Fibroblast of mammary gland (primary cell): ENCODE measurements at places on chromosomes 1 and 21.

GRCh38 chr1:24263211-24263610 lies 55.9 kb upstream of the GRHL3 start:
- DNase-seq = no peak

- DNase-seq = peak; percentile 14
Observed at GRCh38 chr1:110927484-110928075, 36.1 kb downstream of the LRIF1 start.

DNA sequence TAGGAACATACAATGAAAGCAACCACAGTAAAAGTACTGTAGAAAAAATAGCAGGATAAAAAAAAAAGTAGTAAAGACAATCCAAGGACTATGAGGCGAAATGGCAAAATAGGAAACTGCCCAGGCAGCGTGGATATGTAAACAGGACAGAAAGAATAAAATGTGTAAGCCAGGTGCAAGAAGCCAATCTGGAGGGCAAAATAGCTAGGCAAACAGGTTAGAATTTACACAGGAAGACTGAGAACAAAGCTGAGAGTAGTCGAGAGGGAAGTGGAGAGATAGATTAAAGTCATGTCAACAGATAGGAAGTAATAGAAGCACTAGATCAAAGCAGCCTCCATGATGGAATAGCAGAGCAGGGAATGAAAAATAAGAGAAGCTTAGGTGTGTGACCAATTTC lies 124.2 kb upstream of the B3GALT2 start:
- no peak for DNase-seq

GRCh38 chr1:191498318-191498717 lies 659.9 kb upstream of the RGS18 start:
- DNase-seq = peak; percentile 14

DNA sequence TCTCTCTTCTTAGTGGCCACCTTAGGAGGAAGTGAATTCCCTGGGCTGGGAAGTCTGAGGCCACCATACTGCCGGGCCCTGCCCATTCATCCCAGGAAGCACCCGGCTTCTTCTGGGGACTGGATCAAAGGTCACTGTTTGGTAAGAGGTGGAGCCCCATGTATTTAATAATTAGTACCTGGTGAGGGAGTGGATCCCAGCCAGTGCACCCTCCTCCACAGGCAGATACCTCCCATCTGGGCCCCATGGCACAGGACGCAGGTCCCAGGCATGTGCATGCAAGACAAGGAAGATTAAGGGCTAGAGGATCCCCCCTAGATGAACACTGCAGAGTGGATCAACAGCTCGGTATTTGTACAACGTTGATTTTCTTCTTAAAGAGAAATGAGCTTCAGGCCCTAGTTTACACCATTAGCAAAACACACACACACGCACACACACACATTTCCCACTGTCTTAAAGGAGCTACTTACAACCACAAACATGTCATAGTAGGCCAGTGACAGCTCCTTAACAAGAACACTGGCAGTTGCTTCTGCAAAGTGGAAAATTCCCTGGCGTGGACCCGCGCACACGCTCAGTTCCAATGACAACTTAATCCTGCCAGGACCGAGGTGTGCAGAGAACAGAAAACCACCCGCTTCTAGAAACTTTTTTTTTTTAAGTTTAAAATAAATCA lies 90.7 kb downstream of the MRPL37 start:
- peak; percentile 39 for DNase-seq

GRCh38 chr1:56963667-56964066 lies 2.1 kb downstream of the C8B start:
- DNase-seq = peak; percentile 40

- DNase-seq = no peak
Observed at GRCh38 chr1:25123551-25123950, 108.8 kb downstream of the SYF2 start.

DNA sequence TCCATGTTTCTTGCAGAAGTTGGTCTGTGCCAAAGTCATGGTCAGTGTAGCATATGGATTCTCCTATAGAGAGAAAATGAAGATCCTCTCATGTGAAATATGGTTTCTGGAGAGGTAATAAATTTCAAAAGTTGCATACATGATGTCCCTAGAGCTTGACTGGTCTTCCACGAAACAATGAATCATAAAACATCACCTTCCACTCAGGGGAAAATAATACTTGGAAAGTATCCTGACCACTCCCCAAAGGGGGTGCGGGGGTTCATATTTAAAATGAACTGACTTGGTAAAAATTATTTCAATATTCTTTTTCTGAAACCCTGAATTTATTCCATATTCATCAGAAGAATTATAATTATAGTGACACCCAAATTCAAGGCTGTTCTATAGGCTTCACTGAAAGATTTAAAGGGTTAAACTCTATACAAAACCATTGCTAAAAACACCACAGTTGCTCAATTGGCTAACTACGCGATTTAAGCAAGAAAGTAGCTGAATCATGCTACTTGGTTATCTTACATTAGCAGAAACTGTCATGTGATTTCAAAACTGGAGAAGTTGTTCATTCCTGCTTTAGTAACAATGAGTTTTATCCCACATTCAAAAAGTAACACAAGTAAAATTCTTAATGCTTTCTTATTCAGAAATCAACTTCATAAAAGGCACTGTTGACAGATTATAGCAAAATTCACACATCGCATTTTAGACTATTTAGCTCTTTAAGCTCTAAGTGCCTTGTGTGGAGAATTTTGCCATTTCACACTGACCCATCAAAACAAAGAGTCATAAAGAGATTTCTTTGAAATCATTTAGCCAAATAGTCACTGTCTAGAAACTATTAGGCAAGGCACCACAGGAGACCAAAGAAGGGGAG lies 5.3 kb downstream of the CREG1 start:
- peak; percentile 87 for DNase-seq

GRCh38 chr1:10720635-10721034 lies 75.8 kb downstream of the CASZ1 start:
- DNase-seq = no peak

DNA sequence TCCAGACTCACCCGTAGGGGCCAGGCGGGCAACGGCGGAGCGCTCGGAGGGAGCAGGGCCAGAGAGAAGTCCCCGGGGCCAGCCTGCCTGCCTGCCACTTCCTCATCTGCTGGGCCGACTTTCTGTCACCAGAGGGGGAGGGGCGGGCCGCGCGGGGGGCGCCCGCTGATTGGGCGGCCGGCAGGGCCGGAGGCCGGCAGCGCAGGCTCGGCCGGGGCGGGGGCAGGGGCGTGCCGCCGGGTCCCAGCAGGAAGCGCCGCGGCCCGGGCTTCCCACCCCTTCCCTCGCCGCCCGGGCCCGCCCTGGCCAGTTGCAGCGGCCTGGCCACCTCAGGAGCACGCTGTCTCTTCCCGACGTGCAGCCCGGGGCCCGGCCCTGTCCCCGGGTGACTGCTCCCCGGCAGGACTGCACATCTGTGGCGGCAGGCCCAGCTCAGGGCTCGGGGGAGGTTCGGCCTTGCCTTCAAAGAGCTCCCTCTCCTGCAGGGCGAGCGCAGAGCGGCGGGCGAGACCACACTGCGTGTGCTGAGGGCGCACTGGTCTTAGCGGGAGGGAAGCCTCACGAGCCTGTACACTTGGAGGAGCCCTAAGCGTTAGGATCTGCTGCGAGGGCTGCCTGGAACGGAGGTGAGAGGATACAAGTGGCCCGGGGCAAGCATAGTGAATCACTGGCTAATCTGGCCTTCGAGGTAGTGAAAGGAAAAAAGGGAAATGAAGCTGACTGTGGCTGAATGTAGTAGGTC lies at the start of gene ELOVL1:
Gene ELOVL1, minus strand, starts transcription at position 108 of the 742 bp plus-strand sequence. CDS start 2,402 bp downstream, outside the sequence.
- peak; percentile 76 for DNase-seq

GRCh38 chr1:243601720-243602119 lies 248.3 kb downstream of the AKT3 start:
- no peak for DNase-seq

DNA sequence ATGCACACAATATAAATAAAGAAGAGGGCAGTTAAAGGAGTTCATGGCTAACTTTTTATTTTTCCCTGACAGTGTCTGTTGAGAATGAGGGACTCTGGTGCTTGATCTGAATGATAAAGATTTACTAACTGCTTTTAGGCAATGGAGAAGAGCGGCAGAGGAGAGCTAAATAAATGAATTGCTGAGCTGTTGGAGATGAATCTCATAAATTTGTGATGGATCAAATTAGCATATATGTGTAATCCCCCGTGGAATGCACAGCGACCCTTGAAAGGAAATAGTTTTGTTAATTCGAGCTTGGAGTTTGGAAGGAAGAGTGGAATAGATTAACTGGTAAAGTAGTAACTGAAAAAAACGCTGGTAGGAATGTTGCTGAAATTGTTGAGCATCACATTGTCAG lies 40.2 kb downstream of the HMCN1 start:
- no peak for DNase-seq

GRCh38 chr21:24988941-24989340 lies 618.3 kb downstream of the MRPL39 start:
- no peak for DNase-seq

DNA sequence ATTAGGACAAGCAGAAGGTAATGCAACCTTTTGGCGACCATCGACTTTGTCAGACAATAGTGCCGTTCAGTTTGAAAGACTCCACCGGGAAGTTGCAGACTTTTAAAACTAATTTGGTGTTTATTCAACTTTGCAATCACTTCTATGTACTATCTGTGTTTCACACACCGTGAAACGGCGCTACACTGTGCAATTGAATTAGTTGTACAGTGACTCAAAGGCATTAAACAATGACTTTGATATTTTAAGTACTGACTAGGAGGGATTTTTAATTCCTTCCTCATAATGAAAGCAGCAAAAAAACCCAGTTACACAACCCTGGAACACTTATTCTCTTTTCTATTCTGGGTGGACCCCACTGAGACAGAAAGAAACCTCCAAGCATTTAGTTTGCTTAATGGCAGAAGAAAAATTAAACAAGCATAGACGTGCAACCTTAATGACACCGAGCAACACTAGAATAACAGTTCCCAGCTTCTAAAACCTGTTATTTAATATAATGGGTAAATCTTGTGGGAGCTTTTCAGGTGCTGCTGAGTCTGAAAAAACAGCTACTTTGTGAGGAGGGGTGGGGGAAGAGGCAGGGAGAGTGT lies 176.8 kb downstream of the LMO4 start:
- no peak for DNase-seq

- no peak for DNase-seq
Observed at GRCh38 chr1:62428351-62428750, 8.5 kb upstream of the USP1 start.

DNA sequence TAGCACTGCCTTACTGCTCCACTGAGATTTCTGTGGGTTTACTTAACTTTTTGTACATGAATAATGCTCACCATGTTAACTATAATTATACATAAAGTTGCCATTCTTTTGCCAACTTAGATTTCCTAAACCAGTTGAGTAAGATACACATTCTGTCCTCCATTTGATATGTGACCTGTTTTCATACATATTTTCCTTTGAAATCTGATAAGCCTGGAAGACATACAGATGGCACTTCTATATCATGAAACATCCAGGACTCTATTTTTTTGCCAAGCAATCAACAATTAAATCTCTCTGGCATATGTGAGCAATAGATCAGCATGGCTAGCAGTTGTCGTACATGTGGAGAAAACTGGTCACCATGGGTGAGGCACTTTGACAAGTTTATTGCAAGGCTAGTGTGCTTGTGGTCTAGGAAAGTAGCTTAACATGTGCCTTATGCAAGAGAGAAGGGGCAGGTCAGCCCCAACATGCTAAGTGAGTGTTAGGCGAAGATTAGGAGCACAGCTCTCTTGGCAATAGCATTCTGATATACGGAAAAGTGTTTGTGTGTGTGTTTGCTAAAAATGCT lies 14.2 kb downstream of the PRRX1 start:
- DNase-seq = peak; percentile 91

DNA sequence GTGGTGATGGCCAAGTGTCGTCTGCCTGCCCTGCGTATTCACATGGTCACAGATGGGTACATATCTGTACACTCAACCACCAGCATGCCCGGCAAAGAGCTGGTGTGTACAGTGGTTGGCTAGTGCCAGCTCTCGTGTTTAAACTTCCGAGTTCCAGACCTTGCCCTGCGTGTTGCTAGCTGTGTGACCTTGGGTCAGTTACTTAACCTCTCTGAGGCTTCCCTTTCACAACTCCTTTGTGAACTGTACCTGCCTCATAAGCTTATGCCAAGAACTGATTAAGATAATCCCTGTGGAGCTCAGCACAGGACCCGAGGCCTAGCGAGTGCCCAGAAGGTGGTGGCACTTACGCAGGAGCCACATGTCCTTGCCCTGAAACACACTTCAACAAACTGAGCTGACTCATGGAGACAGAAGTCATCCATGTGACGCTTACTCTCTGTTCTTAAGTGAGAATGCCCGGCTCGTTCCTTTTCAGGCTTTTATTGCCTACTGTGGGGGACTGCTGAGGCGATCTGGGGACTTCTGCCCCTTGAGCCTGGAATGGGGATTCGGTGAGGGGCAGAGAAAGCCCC lies 55.4 kb downstream of the ALPL start:
- DNase-seq = peak; percentile 44

GRCh38 chr1:218778257-218779126 lies 395.2 kb upstream of the LYPLAL1 start:
- peak; percentile 7 for DNase-seq

DNA sequence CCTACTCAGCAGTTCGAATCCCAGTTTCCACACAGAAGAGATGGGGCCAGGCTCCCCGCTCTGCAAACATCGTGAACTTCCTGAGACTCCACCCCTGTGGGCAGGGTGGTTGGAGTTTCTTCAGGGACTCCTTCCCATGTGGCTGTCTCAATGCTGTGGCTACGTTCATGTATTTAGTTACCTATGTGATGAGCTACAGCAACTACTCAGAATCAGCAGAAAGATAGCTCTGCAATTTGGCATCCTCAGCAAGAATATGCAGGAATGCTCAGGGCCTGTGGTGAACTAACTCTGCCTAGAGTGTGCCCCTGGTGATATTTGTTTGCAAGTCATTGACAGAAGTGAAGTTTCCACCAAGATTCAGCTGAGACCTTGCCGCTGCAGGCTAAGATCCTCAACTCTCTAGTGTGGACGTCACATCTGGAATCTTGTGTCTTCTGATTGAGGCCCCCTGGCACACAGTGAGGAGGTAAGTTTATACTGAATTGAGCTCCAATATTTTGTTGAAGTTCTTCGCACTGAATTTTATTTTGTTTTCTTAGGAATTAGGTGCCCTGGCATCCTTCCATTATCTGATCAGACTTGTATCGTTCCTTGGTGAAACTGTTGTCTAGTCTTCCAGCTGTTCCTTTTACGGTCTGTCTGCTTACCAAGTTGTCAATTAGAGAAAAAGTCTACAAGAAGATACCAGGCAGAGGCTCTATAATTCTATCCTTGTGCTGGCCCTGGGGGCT lies 8.2 kb upstream of the GLRX2 start:
- no peak for DNase-seq

DNA sequence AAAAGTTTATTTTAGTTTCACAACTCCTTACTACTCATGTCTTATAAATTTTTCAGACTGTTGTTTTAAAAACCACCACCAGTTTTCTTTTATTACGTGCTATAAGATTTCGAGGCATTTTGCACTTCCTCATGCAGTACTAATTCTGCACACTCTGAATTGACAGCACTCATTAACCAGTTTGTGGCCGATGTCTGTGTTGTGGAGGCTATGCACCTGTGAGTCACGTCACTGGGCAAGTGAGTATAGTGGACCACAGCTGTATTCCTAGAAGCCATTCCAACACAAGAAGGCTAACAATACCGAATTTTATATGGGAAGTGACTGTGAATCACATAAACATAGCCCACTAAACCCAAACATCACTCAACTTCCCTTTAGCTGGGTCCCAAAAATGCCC lies 21.0 kb upstream of the SPATA6 start:
- DNase-seq = no peak
